ELR (cell line): ENCODE measurements at places on chromosomes 4 and X.
A peak's percentile ranks its signal among the peaks of the same experiment; 100 is the strongest.

- DNase-seq: no peak
Observed at GRCh38 chrX:43573441-43574015, 82.6 kb upstream of the MAOA start.

- DNase-seq: no peak
Observed at GRCh38 chr4:99861120-99861905, 32.9 kb downstream of the LAMTOR3 start.

GRCh38 chr4:80215449-80216052 lies 18.2 kb downstream of the PRDM8 start:
- peak; percentile 72 for DNase-seq

DNA sequence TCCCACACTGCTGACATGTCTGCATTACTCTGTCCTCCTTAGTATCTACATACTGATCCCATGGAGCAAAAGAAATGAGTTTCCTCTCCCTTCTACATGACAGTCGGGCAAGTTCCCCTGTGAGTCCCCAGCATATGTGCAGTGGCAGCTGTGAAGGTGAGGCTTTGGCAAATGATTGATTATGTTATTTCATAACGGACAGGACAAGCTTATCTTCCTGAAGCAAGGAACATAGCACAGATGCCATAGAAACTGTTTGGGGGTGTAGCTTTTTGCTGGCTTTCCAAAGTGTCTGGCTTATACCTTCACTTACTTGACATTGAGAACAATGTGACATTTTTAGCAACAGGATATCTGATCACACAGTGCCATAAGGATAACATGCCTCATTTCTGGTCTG lies 136.8 kb upstream of the PDLIM3 start:
- DNase-seq: no peak

DNA sequence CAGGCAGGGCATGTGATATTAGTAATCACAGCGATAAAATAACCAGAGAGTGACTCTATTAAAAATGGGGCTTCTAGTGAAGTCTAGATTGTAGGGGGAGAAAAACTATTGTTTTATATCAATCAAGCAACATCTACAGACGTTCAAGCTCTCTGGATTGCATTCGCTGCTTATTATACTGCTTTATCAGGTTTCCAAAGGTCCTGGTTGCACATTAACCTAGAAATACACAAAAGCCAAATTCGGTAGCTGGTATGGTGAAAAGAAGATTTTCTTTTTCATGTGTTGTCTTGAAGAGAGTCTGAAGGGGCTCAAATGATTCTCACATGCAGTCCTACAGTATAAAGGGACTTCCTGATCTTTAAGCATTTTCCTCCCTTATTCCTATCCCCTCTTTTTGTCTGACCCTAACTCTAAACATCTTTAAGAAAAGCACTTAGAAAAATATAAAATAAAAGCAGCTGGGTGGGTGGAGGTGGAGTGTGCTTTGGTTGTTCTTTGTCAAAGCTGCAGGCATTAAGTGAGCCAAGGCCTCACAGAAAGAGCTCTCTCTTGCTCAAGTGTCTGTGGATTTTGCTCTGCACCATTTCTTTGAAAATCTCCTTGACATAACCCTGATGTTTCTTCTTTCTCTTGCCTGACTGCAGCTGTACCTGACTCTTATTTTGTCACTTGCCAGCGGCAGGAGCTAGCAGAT lies 46.1 kb downstream of the MID1IP1 start:
- no peak for DNase-seq

GRCh38 chr4:141035920-141036319 lies 97.3 kb downstream of the RNF150 start:
- no peak for DNase-seq

- DNase-seq: no peak
Observed at GRCh38 chr4:113404841-113405240, 355.4 kb downstream of the ANK2 start.

DNA sequence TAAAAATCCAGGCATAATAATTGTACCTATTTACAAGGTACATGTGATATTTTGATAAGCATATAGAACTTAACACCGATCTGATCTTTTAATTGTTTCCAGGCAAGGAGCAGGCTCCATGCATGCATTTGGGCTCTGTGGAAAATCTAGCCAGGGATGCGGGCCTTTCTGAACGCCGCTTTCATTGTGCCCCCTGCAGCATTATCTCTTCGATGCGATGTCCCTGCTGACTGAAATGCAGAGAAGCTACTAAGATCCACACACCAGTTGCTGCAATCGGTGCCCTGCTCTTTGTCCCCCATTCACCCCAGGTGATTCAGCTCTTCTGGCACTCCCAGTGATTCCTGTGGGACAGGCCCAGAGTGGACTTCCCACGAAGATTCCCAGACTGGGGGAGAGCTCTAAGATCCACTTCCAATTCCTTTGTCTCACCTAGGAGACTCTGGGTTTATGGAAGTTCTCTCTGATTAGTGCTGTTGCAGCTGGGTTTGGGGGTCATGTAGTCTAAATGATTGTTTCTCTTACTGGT lies 254.3 kb upstream of the AGA start:
- DNase-seq: peak; percentile 2

DNA sequence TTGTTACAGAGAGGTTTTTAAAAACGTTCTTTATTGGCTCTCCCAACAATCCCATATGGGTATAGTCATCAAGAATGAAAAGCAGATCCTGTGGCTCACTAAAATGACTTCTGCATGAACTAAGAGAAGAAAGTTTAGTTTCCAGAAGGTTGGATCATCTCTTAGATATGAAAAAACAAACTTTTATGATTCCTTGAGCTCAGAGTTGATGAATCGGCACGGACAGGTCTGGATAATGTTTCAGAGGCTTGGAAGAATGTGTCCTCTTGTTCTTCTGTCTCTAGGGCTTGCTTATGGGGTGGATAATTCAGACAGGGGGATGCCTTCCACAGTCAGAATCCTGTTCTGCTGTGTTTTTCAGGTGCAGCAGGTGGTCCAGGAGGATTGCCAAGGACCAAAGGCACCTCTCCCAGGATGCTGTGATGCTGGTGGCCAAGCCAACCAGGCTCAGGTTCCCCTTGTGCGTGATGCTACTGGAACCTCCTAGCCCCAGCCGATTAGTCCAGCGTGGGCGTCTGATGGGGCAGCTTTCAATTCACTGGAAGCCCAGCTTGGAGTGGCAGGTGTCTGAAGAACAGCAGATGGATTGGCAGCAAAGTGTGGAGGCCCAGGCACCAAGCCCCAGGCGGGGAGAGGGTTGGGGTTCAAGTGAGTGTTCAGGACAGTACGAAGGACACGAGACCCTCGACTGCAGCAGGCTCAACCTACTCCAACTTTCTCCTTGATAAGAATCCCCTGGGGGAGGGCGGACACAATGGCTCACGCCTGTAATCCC lies 30.3 kb downstream of the CCKAR start:
- peak; percentile 33 for DNase-seq

- no peak for DNase-seq
Observed at GRCh38 chr4:33357121-33357520, 2637.0 kb downstream of the PCDH7 start.

- peak; percentile 74 for DNase-seq
Observed at GRCh38 chrX:13432414-13433297, 112.8 kb upstream of the ATXN3L start.

DNA sequence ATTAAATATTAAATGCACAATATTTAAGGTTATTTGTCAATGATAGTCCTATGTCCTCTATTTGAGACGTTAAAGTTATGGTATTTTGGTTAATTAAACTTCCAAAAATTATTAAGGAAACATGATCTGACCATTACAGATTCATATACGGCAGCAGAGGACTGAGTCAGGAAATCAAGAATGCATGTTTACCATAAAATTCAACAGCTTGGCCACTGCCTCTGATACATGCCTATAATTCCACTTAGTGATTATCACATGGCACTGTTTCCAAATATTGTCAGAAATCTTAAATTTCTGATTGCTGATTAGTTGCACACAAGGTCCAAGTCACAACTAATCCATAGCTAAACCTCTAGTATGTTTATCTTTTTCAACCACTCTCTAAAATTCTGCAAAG lies 232.2 kb upstream of the UGT8 start:
- peak; percentile 23 for DNase-seq

- no peak for DNase-seq
Observed at GRCh38 chr4:74996996-74997395, 64.1 kb downstream of the PARM1 start.

DNA sequence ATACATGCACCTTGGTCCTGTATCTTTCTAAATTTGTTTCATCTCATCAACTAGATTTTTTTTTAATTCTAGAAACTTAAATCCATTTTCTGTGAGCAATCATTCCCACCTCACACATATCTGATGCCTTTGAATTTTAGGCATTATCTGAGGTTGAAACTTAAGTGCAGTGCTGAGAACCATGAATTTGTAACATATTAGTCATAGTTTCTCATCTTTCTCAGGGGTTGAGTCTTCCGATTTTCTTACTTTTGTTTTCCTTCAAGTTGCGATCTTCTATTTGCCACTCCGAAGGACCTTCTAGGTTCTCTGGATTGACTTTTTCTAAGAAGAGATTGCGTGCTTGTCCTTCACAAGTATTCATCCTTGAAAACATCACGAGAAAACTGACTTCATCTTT lies 3.7 kb upstream of the NR0B1 start:
- no peak for DNase-seq
